Suppressor macrophage (primary cell): ENCODE measurements at places on chromosomes 6 and 20.

GRCh38 chr20:62132421-62132820 is 10.1 kb downstream of the LSM14B start:
- DNase-seq = peak; percentile 43

DNA sequence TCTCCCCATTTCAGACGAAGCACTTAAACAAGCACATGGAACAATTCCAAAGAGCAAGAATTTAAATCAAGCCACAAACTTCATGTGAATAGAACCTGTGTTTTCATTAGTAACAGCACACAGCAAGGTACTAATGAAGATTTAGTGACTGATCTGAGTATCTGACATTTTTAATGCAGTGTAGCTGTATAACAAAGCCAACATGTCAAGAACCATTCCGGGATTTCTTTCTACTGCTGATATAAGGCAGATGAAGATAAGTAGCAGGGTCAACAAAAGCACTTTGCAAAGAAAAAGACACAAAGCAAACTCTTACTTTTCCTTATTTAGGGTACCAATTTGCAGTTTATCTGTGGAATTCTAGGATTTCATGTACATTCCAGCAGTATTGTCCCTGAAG is 11.3 kb downstream of the SLC17A5 start:
- DNase-seq = no peak

DNA sequence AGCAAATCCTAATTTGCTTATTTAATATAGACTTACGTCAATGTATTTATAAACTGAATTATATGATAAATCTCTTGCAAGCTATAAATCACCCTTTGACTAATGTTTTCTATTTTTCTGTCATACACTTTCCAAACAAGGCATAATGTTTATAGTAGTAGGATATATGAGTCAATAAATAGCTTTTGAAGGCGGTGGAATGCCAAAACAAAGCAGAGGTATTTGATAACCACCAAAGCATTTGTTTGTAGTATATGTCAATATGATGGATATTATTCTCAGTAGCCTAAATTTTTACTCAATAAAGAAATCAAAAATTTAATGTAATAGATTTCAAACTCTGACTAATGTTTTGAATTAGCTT is 1354.6 kb downstream of the HACE1 start:
- no peak for DNase-seq

- no peak for DNase-seq
Observed at GRCh38 chr6:161041274-161041673, 49.7 kb downstream of the MAP3K4 start.

DNA sequence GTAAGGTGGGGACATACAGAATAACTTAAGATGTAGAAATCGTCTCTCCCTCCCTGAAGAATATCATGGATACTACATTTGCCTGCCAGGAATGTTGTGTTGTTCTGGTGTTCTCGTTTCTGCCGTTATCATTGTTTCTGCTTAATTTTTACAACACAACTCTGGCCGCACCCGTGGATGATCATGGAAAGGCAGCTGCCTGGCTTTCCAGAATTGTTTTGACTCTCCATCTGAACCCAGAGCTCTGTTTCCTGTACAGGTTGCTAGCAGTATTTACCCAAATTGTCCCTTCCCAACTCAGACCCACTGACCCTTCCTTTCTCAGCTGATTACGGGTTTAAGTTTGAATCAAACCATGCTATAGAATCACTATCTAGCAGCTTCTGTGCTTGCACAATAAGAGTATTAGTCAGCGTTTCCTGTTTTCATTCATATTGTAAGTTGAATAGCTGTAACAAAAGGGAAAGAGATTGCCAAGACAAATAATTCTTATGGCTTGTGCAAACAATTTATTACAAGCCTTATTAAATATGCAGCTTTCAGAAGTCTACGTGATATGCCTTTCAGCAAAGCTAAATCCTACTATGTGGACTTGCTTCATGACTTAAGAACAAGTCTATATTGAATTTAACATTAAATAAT is 139.0 kb downstream of the MTHFD1L start:
- peak; percentile 85 for DNase-seq

GRCh38 chr6:137989664-137990063 is 117.6 kb downstream of the PERP start:
- no peak for DNase-seq

- DNase-seq = peak; percentile 20
Observed at GRCh38 chr20:63624486-63624885, 2.4 kb downstream of the GMEB2 start.

- no peak for DNase-seq
Observed at GRCh38 chr6:99310553-99310952, 38.9 kb downstream of the FAXC start.

- no peak for DNase-seq
Observed at GRCh38 chr6:100665041-100665380, 200.3 kb upstream of the SIM1 start.

DNA sequence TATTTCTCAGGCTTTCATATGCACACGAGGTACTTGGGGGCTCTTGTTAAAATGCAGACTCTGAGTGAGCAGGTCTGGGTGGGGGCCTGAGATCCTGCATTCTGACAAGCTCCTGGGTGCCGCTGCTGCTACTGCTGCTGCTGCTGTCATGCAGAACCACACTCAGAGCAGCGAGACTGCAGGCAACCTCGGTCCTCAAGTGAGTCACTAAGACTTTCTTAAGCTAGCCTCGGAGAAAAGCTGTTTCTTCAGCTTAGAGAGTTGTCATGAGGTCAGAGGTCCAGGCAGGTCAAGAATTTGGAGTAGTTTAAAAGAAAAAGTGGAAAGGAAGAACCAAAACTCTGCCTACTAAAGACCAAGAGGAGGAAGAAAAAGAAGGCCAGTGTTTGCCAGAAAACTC is 92.9 kb downstream of the SPTLC3 start:
- DNase-seq = no peak

- no peak for DNase-seq
Observed at GRCh38 chr6:167572841-167573271, 248.0 kb downstream of the TTLL2 start.

DNA sequence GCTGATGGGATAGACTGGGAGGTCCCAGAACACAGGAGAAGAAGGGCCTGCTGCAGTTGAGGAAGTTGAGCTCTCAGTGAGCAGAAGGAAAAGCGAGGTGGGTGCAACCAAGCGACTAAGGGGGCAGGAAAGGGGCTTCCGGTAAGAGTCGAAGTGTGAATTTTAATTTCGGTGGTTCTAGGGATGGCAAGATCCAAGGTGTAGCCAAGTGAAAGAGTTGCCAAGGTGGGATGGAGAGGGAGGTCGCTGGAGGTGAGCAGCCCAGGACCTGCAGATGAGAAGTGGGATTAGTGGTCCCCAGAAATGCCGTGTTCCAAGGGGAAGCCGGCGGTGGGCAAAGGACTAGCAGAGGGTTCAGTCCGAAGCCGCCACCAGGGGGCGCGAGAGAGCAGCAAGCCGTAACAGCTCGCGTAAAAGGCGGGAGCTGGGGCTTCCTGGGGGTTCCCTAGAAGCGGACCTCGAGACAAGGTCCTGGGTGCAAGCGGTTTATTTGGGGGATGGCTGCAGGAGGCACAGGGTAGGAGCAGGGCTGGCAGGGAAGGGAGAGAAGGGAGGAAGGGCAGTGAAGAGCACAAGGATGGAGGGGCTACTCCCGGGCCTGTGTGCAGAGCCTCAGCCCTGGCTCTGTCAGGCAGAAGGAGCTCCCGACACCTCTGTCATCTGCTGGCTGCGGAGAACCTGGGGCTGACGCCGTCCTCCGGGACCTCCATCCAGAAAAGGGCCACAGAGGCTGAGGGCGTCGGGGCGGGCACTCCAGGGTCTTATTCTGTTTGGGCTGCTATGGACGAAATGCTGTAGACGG is 103.6 kb downstream of the PAX1 start:
- peak; percentile 81 for DNase-seq

- DNase-seq = no peak
Observed at GRCh38 chr6:41836022-41836659, 48.6 kb downstream of the TOMM6 start.

GRCh38 chr6:1917626-1918371 is 308.1 kb downstream of the FOXC1 start:
- DNase-seq = peak; percentile 86

DNA sequence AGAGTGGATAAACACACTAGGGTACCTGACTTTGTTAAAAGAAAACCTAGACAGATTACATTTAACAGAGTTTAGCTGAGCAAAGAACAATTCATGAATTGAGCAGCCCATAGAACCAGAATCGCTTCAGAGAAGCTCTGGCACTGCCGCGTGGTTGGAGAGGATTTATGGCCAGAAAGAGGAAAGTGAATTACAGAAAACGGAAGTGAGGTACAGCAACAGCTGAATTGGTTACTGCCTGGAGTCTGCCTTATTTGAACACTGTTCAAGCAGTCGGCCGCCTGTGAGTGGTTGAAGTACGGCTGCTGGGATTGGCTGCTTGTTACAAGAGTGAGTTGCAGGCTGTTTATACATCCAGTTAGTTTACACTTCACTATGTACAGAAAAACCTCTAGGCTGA is 253.8 kb upstream of the CDYL start:
- peak; percentile 77 for DNase-seq

GRCh38 chr6:13360671-13361540 is 32.6 kb upstream of the TBC1D7 start:
- peak; percentile 66 for DNase-seq

DNA sequence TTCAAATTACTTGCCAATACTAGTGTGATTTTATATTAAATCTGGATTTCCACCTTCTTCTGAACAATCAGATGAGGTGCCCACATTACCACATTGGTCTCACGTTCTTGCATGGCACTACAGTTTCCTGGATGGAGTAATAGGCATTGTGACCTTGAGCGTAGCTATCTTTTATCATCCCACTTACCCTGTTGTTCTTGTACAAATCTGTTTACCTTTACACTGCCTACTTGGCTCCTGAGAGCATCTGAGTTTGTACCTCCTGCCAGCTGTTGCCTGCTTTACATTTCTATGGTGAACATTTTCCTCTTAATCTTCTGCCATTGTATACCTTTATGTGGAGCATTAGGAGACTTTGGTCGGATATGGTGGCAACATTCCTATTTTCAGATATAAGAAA is 90.7 kb downstream of the AKAP7 start:
- DNase-seq = no peak

GRCh38 chr6:113881478-113881980 is 24.4 kb downstream of the MARCKS start:
- DNase-seq = peak; percentile 27

DNA sequence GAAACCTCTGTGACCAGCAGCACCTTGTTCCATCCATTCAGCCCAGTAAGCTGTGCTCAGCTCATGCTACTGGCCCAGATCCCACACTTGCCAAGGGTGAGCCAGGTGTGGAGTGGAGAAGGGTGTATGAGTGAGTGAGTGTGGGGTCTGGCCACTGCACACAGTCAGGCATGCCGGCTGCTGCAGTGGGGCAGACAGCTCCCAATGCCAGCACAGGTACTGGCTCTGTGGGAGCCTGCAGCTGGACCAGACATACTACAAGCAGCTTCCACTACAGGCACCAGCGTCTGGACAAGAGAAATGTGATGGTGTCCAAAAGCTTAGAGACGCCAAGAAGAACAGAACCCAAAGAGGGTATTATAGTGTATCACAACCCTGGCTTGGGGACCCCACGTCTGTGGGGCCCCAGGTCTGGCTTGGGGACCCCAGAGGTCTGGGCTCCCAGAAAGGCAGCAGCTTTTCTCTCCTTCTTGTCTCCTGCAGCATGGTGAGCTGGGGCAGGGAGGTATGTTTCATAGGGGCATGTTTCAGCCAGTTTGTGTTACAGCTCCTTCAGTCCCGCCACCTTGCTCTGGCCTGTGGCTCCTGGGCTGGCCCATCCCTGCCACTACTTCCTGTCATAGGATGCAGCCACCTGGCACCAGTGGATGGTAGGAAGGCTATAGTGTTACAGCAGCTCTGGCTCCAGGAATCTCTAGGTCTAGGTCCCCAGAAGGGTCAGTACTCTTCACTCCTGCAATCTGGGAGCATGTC is 152.4 kb upstream of the HSF2 start:
- DNase-seq = no peak

- no peak for DNase-seq
Observed at GRCh38 chr6:162856885-162857284, 129.1 kb downstream of the PACRG start.

- no peak for DNase-seq
Observed at GRCh38 chr6:40077736-40078135, 143.5 kb upstream of the MOCS1 start.
